ENCODE measurements at places on chromosomes 1 and 21. TPM values are rescaled to one million over a fixed set of nuclear protein-coding genes. Genes with fewer than 3 reads are reported as not detected.

MYOG gene
- not detected for total RNA-seq

SLC26A9 gene
- total RNA-seq, result not detected

GJA5 gene
- 15.3 TPM for total RNA-seq

LRRIQ3 gene
- 1.4 TPM for total RNA-seq

FAM3B gene
- total RNA-seq, result not detected

EFHD2 gene
- total RNA-seq, result 25.6 TPM

FCAMR gene
- not detected for total RNA-seq

ISG20L2 gene
- total RNA-seq, result 13.4 TPM

CACNA1S gene
- not detected for total RNA-seq

NR1I3 gene
- not detected for total RNA-seq

KRTAP10-10 gene
- not detected for total RNA-seq

SPAG17 gene
- total RNA-seq, result 2.7 TPM

OR2T11 gene
- total RNA-seq, result not detected

CD160 gene
- total RNA-seq, result not detected

FALEC gene
- total RNA-seq, result not detected

OR2M3 gene
- not detected for total RNA-seq

MAP3K7CL gene
- 6.6 TPM for total RNA-seq
